ENCODE measurements at places on chromosomes 5 and 9.

- no peaks in the 10 kb centered on the region for H3K4me1 ChIP-seq
- H3K36me3 ChIP-seq: no peaks in the 10 kb centered on the region
- H3K27me3 ChIP-seq: no peaks in the 10 kb centered on the region
- H3K4me3 ChIP-seq: no peak overlapping the region
Measured at GRCh38 chr9:111832449-111832848, 37.7 kb upstream of the SHOC1 start.

DNA sequence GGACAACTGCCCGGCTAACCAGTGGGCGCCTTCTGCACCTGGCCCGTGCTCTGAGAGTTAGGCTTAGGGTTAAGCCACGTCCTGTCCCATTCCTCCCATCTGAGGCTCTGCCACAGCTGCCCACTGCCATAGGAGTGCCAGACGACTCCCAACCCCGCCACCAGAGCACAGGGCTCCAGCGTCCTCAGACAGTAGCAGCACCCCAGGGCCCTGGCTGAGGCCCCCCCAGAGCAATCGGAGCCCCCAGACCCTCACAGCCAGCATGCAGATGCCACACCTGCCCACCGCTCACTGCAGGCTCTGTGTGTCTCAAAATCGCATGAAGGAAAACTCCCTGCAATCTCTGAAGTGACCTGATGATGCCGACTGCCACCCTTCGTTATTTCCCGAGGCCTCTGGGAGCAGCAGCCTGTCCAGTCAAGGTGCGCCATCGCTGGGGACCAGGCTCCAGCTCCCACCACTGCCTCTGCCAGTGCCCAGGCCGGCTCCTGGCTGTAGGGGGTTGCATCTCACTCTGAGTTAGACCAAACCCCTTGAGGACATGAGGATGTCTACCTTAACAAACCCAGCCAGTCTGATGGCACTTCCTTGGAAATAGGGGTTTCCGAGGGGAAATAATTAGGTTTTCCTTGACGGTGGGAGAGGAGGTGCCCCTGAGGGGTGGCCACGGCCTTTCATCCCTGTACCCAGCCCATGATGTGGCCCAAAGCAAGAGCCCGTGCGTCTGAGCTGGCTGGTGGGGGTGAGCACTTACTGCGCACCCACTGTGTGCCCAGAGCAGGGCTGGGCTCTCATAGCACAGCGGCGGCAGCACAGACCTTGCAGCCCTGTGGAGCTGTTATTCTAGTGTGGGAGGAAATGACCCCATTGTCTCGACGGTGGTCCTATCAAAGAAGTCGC is 58.0 kb upstream of the RNF130 start:
- H3K4me3 ChIP-seq: no peak overlapping the region
- DNase-seq: peak; percentile 31
- no peak overlapping the region for H3K27ac ChIP-seq
- no peaks in the 10 kb centered on the region for H3K36me3 ChIP-seq
- no peaks in the 10 kb centered on the region for H3K27me3 ChIP-seq
- no peaks in the 10 kb centered on the region for H3K4me1 ChIP-seq

- no peak overlapping the region for H3K27ac ChIP-seq
- no peak for DNase-seq
- H3K4me1 ChIP-seq: no peaks in the 10 kb centered on the region
- no peak overlapping the region for H3K4me3 ChIP-seq
Measured at GRCh38 chr5:178081571-178082243, 31.6 kb upstream of the N4BP3 start.

DNA sequence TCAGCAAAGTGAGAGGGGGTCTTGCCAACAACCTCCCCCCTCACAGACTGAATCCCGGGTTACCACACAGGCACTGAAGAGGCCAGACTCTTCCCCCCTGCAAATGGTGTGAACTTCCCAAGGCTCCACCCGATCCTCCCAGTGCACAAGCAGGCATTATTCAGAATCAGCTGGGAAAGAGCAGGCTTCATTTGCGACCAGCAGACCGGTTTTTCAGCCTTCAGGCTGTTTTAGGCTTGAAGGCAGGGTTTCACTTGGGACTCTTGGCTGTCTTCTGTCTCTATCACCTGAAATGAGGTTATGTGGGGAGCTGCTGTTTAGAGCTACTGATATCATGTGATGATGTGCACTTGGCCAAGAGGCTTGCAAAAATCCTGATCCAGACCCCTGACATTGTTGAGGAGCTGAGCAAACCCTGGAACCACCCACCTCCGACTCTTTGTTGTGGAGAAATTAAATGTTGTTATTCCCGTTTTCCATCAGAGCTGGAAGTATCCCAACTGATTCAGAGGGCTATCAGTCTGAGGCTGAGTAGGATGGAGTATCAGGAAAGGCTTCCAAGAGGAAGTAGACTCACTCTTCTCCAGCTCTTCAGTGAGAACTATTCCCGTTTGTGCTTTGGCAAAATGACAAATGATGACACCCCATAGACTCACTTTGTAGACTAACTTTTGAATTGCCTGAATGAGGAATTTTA is 63.3 kb upstream of the ZFR start:
- no peaks in the 10 kb centered on the region for H3K27me3 ChIP-seq
- no peak overlapping the region for H3K4me3 ChIP-seq
- no peaks in the 10 kb centered on the region for H3K4me1 ChIP-seq
- no peak for DNase-seq

- peak overlapping the region; percentile 100 for H3K4me3 ChIP-seq
- no peak for DNase-seq
- H3K27me3 ChIP-seq: no peaks in the 10 kb centered on the region
- peaks cover 30% of the 10 kb centered on the region for H3K4me1 ChIP-seq
Measured at GRCh38 chr9:137253717-137254623, 1.2 kb upstream of the NELFB start.

DNA sequence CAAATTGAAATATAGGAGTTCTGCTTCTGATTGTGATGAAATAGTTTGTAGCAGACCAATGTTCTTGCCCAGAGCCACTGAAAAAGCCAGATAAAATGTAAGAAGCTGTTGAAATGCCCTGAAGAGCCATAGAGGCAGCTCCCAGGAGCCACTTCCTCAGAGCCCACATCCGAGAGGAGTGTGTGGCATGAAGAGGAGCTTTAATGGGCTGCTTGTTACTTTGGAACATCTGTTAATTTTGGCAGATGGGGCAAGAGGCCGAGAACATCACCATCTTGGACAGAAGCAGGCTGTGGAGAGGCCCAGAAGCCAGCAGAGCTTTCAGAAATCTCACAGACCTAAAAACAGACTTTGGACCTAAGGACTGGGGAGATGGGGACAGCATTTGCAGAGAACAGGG is 370.8 kb downstream of the GADD45G start:
- H3K27ac ChIP-seq: no peak overlapping the region
- H3K36me3 ChIP-seq: no peaks in the 10 kb centered on the region
- H3K4me3 ChIP-seq: no peak overlapping the region
- no peaks in the 10 kb centered on the region for H3K4me1 ChIP-seq
- DNase-seq: no peak

- no peaks in the 10 kb centered on the region for H3K4me1 ChIP-seq
- DNase-seq: no peak
- no peak overlapping the region for H3K4me3 ChIP-seq
Measured at GRCh38 chr9:34362614-34363214, 14.0 kb downstream of the MYORG start.

- no peaks in the 10 kb centered on the region for H3K27me3 ChIP-seq
- H3K27ac ChIP-seq: no peak overlapping the region
- H3K4me3 ChIP-seq: no peak overlapping the region
- DNase-seq: no peak
Measured at GRCh38 chr5:145946112-145946861, 9.9 kb downstream of the SH3RF2 start.

- no peak overlapping the region for H3K4me3 ChIP-seq
- H3K4me1 ChIP-seq: no peaks in the 10 kb centered on the region
- DNase-seq: no peak
- H3K27ac ChIP-seq: peak overlapping the region; percentile 1
- H3K27me3 ChIP-seq: no peaks in the 10 kb centered on the region
Measured at GRCh38 chr5:119309326-119309725, 46.5 kb upstream of the TNFAIP8 start.

GRCh38 chr9:22483528-22484070 is 37.0 kb downstream of the DMRTA1 start:
- DNase-seq: no peak

DNA sequence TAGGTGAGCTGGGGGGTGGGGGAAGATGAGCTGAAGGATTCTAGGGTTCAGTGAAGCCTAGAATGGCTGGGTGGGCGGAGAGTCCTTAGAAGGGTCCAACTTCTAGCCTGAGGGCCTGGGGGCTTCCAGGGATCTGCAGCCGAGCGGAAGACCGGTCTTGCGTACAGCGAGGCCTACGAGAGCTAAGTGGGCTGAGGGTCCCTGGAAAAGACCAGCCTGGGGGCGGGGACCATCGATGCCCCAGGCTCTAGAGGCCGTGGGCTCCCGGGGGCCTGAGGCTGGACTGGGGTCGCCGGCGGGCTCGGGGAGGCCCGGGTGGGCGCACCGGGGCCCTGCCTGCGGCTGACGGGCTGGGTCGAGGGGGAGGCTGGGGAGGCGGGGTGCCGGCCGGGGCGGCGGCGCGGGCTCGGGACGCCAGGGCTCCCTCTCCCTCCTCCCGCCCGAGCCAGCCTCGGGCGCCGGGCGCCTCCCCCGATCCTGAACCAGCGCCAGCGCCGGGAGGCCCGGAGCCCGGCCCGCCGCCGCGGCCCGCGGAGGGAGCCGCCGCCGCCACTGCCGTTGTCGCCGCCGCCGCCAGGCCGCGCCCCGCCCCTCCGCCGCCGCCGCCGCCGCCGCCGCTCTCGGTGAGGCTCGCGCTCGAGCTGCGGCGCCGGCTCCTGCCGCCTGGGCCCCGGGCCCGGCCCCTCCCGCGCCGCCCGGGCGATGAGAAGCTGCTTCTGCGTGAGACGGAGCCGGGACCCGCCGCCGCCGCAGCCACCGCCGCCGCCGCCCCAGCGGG is at the start of gene MVB12B:
Gene MVB12B, plus strand, starts transcription at position 602 of the 778 bp plus-strand sequence. Its CDS starts 101 bp downstream, at position 703.
- H3K4me3 ChIP-seq: peak within 1 kb of the TSS; percentile 57
- H3K4me1 ChIP-seq: no peaks in the 10 kb centered on the region
- H3K27ac ChIP-seq: peak within 1 kb of the TSS; percentile 80
- no peaks in the 10 kb centered on the region for H3K27me3 ChIP-seq
- no peaks in the 10 kb centered on the region for H3K36me3 ChIP-seq

DNA sequence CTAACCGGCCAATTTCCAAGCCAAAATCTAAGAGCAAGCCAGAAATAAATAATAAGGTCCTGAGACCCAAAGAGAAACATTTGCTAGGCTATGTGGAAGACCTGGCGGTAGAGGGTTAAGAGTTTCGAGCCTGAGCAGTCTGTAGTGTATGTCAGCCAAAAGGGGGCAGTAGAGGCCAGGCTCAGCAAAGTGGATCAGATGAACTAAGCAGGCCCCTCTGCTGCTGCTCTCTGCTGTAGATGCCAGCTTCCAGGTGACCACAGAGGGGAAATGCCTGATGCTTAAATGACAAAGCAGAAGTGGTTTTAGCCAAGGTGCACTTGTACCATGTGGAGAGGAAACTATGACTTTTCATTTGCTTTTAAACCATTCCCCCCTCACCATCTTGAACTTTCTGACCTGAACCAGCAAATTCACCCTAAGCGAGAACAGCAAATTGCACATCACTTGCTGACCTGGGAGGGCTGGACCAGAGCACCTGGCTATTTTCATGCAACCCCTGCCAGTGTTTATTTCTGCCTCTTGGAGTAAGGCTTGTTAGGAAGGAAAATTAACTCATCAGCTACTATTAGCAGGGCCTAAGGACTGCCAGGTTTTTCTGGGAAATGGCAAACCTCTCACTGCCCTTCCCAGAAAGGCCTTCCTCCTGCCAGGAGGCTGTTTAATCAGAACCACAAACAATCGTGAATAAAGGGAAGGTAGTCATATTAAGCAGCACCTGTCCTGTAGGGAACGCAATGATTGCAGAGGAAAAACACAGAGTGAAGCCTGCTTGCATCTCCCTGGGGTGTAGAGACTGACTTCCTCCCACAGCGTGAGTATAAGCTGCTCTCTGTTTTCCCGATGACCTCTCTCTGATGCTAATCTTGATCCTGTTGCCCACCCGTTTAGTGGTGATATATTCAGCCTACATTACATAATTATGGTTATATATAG is 818.2 kb downstream of the TLR4 start:
- H3K27ac ChIP-seq: no peak overlapping the region
- no peak overlapping the region for H3K4me3 ChIP-seq
- no peak for DNase-seq
- H3K4me1 ChIP-seq: no peaks in the 10 kb centered on the region
- no peaks in the 10 kb centered on the region for H3K27me3 ChIP-seq
- no peaks in the 10 kb centered on the region for H3K36me3 ChIP-seq

DNA sequence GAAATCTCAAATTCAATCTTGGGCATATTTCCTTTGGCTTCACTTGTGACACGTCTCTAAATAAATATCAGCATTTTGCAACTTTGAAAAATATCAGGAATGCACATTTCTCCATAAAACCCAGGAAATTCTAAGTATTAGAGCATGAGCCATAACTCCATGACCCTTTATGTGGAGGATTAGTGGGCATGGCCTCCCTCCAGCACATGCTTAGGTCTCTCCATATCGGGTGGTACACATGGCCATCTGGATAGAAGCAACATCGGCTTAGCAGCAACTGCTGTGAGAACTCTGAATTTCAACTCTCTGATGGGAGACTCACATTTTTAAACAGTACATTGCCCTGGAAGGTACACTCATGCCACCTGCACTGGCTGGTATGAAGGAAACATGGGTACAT is 73.7 kb upstream of the EGFLAM start:
- no peaks in the 10 kb centered on the region for H3K4me1 ChIP-seq
- no peaks in the 10 kb centered on the region for H3K27me3 ChIP-seq
- no peak for DNase-seq
- no peak overlapping the region for H3K4me3 ChIP-seq

DNA sequence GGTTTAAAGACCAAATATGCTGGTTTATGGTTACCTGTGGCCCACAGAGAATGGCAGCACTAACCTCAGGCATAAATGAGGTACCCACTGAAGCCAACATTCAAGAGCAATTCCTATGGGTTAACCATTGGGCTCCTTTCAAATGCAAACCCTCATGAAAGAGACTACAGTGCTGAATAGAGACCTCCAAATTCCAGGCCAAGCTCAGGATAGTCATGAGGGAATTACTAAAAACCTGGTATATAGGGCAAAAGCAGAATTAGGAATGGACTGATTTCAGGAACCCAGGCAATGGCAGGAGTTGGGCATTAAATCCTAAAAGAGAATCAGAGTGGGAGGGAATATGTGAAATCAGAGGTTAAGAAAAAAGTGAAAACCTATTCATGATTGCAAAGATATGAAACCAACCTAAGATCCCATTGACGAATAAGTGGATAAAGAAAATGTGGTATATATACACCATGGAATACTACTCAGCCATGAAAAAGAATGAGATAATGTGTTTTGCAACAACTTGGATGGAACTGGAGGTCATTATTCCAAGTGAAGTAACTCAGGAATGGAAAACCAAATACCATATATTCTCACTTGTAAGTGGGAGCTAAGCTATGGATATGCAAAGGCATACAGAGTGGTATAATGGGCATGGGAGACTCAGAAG is 51.6 kb downstream of the PDCD1LG2 start:
- no peak for DNase-seq
- no peaks in the 10 kb centered on the region for H3K27me3 ChIP-seq
- no peak overlapping the region for H3K4me3 ChIP-seq
- H3K27ac ChIP-seq: no peak overlapping the region
- H3K36me3 ChIP-seq: no peaks in the 10 kb centered on the region

GRCh38 chr9:3513265-3513818 is 12.5 kb downstream of the RFX3 start:
- no peaks in the 10 kb centered on the region for H3K27me3 ChIP-seq
- no peaks in the 10 kb centered on the region for H3K4me1 ChIP-seq
- H3K27ac ChIP-seq: no peak overlapping the region
- H3K4me3 ChIP-seq: no peak overlapping the region
- no peaks in the 10 kb centered on the region for H3K36me3 ChIP-seq

- no peak for DNase-seq
- peak overlapping the region; percentile 1 for H3K4me3 ChIP-seq
- no peak overlapping the region for H3K27ac ChIP-seq
Measured at GRCh38 chr5:78699552-78700153, 51.1 kb upstream of the LHFPL2 start.

Data from Peyer's patch (tissue), 4 donors.